CD14-positive monocyte (primary cell): ENCODE measurements at places on chromosomes 3 and 15. TPM values are rescaled to one million over a fixed set of nuclear protein-coding genes. Genes with fewer than 3 reads are reported as not detected.

ALDH1L1 gene
- not detected for polyA plus RNA-seq

CPA3 gene
- polyA plus RNA-seq: not detected in 2 replicates

OR5K2 gene
- polyA plus RNA-seq: not detected

ROBO1 gene
- not detected for polyA plus RNA-seq

FBXW12 gene
- polyA plus RNA-seq: not detected

DNA sequence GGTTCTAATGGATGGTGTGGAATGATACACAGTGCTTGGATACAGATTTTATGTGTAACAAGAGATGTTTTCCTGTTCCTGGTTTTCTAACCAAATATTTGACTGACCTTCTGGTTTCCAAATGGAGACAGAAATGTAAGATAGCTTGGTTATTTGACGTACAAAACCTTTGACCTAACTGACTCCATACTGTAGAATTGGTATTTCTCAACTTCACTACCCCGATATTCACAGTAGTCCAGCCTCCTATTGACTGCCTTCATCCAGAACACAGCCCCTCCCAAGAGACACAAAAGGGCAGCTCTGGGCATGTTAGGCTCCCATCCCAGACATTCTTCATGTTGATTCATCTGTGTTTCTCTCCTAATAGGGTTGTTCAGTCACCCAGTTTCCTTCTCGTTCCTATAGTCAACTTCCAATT is 33.4 kb downstream of the MYO1E start:
- DNase-seq: no peak

- no peak for DNase-seq
Observed at GRCh38 chr3:34882764-34883163, 756.6 kb upstream of the ARPP21 start.

GRCh38 chr3:156233876-156234275 is 113.5 kb downstream of the KCNAB1 start:
- DNase-seq: no peak

GRCh38 chr15:33149919-33150318 is 44.6 kb downstream of the FMN1 start:
- DNase-seq: no peak

DNA sequence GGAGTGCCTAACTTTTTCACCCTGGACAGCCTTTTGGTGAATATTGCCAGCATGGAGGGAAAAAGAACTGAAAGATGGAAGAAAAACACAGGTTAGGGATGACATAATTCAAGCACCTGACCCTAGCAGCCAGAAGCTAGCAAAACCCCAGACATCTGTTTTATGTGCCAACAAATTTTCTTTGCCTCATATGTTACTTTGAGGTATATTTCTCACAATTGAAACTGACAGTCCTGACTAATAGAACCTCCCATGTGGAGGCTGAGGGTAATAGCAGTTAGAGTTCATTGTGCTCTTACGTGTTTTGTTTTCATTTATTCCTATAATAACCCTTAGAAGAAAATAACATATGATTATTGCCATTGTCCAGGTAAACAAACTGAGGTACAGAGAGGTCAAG is 71.5 kb upstream of the SLC25A26 start:
- no peak for DNase-seq

DNA sequence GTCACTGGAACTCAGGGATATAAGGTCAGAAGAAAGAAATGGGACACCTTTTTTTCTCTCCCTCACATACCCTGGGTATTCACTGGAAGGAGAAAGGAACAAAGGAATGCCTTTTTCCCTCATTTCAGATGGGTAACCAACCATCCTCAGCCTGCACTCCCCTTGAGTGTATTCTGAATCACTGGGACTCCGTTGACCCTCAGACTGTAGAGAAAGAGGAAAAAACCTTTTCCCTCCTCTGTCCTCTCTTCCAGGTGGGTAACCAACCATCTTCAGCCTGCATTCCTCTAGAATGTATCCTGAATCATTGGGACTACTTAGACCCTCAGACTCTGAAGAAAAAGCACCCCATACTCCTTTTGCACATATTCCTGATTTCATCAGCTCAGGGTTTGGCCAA is 11.4 kb downstream of the PRR20G start:
- DNase-seq: no peak

DNA sequence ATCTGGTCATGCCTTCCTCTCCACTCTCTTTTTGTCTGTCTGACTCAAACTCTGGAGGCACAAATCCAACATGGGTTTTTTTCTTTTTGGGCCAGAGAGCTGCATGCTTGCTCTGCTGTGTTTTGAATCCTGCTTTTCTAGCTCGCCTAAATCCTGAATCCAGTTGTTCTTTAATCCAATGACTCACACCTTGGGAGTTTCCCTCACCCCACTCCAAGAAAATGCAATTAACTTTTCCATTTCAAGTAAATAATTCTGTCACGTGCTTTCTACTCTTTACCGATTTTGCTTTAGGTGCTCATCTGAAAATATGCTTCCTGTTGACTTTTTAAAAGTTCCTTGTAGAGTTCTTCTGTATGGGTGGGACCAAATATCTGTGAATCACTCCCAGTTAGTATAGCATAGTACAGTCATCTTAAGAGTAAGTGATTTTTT is 47.6 kb downstream of the SLMAP start:
- DNase-seq: no peak
